Nucleus accumbens (tissue), 56 donors: ENCODE measurements at places on chromosomes 11 and 22.
A peak's percentile ranks its signal among the peaks of the same experiment; 100 is the strongest.

DNA sequence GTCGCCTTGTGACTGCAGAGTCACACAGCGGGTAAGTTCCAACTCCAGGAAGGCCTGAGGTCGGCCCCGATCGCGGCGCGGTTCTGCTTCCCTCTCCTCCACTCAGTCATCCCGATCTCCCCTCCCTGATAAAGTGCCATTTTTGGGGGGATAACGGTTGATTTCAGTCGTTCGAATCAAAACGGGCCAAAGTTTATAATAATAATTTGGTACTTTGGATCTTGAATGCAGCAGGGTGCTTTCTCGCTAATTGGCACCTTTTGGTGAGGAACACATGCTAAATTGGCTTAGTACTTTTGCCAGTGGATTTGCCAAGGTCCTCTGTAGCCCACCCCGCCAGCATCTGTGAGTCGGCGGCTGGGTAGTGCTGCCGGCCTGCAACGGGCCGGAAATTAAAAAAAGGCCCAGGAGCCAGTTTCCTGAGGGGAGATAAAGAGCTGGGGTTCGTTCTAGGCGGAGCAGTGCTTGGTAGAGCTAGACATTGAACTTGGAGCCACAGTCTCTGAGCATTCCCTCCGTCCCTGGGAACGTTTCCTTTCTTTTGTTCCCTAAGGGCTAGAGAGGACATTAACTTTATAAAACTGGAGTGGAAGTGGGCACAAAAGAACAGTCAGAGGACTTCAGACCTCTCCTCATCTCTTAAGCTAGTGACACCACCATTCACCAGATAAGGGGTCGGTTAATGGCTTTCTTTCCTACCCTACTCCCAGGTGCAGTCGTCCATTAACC is 997 bp downstream of the UBE2L3 start:
- DNase-seq, result no peak

- no peak for DNase-seq
These were observed 73.4 kb upstream of the YWHAH start for GRCh38 chr22:31870890-31871289.

DNA sequence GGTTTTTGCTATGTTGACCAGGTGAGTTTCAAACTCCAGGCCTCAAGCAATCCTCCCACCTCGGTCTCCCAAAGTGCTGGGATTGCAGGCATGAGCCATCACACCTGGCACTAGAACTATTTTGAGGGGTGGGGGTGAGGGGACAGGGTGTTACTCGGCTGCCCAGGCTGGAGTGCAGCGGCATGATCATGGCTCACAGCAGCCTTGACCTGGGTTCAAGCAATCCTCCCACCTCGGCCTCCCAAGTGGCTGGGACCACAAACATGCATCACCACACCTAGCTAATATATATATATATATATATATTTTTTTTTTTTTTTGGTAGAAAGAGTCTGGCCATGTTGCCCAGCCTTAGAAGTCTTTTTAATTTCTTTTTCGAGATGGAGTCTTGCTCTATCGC is 17.1 kb upstream of the IFITM3 start:
- DNase-seq, result no peak

DNA sequence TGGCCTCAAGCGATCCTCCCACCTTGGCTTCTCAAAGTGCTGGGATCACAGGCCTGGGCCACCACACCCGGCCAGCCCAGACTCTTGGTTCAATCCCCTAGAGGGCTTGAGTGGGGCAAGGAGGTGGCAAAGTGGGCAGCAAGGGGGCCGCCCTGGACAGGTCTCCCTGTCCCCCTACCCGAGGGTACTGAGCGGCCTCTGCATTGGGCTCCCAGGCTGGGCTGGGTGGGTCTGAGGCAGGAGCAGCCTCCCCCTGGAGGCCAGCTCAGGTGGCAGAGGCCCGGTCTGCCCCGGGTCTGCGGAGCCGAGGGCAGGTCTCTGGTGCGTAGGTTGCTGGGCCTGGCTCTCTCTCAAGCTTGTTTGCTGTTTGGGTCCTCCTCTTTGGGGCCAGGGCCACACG is 22.4 kb upstream of the CCDC188 start:
- DNase-seq, result no peak

- DNase-seq, result no peak
These were observed 520.4 kb downstream of the TBC1D22A start for GRCh38 chr22:47282851-47283250.

DNA sequence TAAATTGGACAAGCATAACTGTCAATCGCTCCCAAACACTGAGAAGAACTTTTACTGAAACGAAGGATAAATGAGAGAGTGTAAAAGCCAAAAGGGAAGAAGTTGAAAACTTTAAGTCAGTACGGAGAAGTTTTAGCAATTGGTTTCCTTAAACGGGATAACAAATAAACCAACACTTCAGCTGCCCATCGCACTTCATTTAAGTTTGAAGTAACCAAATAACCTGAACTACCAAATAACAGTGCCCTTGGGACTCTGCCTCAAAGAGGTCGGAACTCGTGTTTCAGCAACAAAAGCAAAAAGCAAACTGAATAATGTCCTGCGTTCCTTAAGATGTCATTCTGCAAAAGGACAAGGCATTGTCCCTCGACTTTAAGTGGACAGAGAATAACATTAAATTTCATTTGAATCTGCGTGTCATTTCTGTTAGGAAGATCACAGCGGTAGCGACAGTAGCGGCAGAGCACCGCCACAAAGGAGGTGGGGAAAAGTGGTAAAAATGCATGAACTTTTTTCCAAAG is 127.0 kb upstream of the C11orf58 start:
- DNase-seq, result no peak

DNA sequence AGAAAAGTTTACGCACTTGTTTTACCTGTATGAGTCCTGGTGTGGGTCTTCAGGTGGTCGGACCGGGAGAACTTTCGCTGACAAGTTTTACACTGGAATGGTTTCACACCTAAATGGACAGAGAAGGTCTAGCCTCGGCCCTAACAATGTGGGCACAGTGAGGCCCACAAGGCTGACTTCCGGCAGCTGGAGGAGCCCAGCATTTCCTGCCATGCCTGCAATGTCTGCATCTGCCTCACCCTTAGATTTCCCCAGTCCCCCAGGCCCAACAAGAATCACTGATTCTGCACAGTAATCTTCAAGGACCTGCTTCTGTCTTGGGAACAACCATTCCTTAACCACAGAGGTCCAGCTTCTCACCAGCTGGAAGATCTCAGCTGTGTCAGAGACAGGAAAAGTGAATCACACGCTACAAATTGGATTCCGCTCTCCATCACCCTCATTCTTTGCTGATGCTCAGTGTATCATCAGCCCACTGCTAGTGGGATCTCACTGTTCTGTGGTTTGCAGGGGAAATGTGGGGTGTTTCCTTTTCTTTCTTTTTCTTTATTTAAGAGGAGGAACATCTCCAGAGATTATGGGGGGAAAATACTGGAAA is 43.3 kb downstream of the WT1 start:
- DNase-seq, result no peak

GRCh38 chr11:30422447-30423278 is 99.8 kb downstream of the ARL14EP start:
- no peak for DNase-seq

- DNase-seq, result peak; percentile 55
These were observed 43.6 kb upstream of the PRR5 start for GRCh38 chr22:44658311-44658953.

DNA sequence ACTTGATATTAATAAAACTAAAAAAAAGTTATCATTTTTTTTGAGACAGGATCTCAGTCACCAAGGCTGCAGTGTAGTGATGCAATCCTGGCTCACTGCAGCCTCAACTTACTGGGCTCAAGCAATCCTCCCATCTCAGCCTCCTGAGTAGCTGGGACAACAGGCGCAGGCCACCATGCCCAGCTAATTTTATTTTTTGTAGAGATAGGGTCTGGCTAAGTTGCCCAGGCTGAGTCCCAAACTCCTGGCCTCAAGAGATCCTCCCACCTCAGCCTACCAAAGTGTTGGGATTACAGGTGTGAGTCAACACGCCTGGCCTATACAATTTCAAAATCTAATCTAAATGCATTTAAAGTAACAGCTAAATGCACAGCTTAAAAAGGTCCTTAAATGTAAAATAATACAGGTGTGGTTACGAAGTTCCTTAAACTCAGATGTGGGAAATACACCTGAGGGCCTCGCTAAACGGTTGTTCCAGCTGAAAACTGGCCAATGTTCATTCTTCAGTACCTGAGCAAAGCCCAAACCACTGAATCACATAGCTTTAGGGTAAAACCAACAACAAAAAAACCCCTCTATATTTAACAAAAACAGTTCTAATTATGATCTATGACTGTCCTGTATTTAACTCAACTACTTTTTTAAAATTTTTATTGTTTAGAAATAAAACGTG is 11.8 kb downstream of the NAP1L4 start:
- no peak for DNase-seq

DNA sequence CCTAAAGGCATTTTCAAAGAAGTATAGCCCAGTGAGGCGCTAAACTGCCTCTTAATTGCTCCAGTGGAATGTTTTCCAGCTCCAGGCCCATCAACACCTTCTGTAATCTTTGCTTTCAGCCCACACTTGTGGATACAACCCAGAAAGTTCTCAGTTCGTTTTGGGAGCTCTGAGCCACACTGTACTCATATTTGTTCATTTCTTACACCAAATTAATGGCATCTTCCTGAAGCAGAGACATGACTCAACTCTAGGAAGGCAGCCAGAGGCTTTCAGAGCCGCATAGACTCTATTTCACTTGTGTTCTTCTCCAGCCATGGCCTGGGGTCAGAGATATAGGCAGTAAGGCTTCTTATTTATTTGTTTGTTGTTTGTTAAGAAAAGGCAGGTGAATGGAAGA is 175.5 kb upstream of the NCAM1 start:
- DNase-seq, result no peak

DNA sequence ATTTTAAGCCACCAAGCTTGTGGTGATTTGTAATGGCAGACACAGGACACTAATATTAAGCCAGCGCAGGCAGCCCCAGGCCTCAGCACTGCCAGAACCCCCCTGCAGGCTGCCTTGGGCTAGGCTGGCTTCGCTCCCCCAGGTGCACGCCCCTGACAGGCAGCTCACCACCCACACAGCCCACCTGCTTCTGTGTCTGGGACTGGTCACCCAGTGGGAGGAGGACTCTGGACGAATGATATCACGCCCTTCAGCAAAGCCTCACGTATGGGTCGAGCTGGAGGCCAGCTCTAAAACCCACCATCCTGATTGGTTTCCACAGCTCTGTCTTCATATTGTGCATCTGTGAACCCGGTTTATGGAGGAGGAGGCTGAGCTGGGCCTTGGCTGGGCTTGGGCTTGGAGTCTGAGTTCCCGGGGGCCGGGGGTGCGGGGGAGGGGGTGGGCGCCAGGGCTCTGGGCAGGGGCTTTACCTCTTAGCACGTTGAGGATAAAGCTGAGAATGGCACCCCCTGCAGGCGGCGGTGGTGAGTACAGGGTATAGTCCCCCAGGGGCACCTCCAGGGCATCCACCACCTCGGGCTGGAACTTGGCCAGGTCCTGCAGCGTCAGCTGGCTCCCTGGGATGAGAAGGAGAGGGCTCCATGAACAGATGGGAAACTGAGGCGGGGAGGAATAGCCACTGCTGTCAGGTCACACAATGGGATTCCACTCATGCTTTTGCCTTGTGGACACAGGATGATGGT is 13.8 kb downstream of the GGT5 start:
- no peak for DNase-seq

DNA sequence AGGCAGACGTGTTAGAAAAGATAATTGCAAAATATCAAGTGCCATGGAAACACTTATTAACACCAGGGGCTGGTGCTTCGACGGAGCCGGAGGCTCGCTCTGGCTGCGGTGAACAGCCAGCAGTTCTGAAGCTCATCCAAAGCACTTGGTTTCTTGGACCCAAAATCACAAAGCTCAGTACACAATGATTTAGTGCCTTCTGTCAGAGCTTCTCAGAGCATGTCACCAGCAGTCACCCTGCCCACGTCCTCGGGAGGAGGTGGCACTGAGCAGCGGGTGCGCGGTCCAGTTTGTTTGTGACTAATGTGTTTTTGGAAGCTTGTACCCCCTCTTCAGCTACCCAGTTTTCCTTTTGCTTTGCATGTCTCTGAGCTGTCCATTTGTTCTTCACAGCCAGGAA is 58.7 kb upstream of the KIRREL3 start:
- DNase-seq, result no peak

DNA sequence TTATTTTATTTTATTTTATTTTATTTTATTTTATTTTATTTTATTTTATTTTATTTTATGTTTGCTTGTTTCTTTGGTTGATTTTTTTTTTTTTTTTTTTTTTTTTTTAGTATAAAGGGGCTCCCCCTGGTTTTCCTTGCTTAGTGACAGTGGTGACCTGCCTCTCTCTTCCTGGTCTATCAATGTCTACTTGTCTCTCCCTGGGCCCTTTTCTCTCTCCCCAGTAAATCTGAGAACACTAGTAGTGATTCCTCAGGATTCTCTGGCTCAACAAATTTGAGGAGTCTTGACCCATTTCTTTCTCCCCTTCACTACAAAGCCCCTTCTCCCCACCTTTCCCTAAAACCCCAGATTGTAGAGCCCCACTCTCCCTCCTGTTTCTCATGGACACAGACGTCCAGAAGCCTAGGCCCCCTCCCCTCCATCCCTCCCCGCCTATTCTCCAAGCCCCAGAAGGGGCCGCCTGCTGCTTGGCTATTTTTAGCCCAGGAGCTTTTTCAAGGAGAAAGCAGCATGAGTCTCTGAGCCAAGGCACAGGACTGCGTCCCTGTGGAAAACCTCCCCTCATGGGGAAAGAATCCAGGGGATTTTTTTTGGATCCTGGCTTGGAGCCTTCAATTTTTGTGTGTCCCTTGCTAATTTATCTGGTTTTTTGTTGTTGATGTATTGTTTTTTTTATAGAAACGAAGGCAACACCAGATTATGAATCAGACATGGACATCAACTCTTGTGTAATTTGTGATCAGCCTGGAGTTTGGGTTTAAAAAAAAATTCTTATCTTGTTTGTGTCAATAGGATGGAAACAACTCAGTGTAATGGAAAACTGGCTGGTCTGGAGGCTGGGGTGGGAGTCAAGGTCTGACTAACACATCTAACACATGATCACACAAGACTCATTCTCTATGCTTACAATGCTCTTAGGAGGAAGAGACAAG is 17.5 kb upstream of the ACCSL start:
- no peak for DNase-seq

DNA sequence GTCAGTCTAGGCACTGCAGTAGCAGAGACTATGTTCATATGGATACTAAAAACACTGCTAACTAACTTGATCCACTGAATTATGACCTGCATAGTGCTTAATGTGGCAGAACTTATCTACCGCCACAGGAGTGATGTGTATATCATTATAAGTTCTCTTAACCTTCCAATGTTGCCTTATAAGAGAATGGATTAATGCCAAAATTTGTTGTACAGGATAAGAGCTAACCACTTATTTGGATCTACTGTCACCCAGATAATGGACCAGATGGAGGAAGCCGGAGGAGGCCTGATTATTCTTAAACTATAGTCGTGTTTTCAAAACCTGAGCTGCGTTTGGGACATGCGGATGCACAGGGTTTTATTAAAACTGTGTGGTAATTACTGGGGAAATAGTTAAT is 1.9 kb upstream of the OR51B4 start:
- DNase-seq, result no peak

- no peak for DNase-seq
These were observed 367.0 kb upstream of the CADM1 start for GRCh38 chr11:115871161-115871760.

- no peak for DNase-seq
These were observed 97.6 kb downstream of the PDE2A start for GRCh38 chr11:72576661-72577060.
